RPMI8226 (cell line): ENCODE measurements at places on chromosomes 7 and 10.

DNA sequence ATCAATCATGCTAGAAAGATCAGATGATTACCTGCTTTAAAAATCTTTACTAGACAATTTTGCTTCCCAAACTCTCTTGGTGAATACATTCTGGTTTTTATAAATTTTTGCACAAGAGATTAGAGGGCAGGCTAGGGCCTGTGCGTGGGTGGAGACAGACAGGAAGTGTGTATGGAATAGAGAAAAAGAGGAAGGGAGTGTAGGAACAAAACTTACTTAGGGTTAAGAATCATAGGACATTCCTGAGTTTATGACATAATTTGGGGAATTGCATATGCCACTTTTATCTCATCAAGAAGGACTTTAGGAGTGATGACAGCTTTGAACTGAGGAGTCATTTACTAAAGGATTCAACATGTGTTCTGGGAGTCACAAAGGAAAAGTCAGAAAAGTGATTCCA is 31.3 kb downstream of the LAMB1 start:
- DNase-seq: no peak

GRCh38 chr10:34713875-34714274 is 101.2 kb downstream of the PARD3 start:
- DNase-seq: no peak

GRCh38 chr10:71272056-71272771 is 46.8 kb upstream of the SLC29A3 start:
- no peak for DNase-seq

DNA sequence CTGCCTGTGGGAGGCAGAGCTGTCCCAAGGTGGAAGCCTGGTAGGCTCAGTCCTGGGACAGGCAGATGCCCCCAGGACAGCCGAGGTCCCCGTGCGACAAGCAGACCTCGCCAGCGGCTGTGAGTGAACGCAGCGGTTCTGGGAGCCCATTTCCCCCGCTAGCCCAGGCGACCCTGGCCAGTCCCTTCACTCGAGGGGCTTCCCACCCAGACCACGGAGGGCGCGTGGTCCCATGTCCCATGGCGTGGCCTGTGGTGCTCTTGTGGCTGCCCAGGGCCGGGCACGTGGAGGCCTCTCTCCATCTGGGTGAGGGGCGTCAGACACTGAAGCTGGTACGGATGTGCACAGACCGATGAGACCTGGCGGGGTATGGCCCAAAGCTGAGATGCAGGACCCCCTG is 67.9 kb downstream of the ELFN1 start:
- DNase-seq: no peak

GRCh38 chr7:2405601-2406345 is 2.4 kb downstream of the CHST12 start:
- DNase-seq: peak; percentile 85

DNA sequence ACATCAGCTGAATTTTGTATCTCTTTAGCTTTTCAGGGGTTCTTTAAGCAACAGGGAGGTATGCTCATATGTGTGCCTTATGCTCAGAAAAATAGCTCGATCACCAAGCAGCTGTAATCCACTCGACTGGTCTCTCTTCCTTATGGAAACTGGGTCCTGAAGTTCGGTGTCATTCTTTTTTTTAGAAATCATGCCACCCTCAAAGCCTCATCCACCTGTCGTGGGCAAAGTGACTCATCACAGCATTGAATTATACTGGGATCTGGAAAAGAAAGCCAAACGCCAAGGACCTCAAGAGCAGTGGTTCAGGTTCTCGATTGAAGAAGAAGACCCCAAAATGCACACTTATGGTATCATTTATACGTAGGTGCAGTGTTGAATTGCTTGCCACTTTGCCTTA is 83.6 kb downstream of the FANK1 start:
- no peak for DNase-seq

GRCh38 chr7:70263471-70264255 is 665.4 kb downstream of the AUTS2 start:
- no peak for DNase-seq

GRCh38 chr7:107179326-107180164 is 10.7 kb downstream of the HBP1 start:
- DNase-seq: no peak

DNA sequence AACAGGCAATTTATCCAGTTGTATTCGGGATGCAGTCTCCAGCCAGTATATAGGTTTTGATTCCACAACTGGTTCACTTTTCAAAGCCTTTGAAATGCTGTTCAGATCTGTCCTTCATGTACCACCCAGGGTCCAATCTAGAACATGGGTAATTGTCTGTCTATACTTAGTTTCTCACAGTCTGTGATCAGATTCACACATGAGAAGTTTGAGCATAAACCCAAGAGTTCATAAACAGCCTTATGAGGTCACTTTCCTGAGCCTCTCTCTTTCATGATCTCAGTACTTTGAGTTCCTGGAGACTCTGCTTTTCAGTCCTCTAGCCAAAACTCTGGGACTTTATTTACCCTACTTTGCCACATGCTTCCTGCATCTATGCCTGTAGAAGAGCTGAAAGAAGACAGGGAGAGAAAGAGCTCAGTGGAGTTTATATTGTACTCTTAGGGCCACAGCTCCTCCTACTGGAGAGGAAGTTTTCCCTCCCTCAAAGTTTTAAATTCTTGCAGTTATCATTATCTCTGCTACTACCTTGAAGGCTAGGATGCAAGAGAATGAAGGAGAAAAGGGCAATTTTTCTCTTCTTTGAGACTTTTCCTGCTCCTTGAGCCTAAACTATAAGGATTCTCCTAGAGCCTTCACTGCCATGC is 172.0 kb downstream of the ZEB1 start:
- peak; percentile 4 for DNase-seq

DNA sequence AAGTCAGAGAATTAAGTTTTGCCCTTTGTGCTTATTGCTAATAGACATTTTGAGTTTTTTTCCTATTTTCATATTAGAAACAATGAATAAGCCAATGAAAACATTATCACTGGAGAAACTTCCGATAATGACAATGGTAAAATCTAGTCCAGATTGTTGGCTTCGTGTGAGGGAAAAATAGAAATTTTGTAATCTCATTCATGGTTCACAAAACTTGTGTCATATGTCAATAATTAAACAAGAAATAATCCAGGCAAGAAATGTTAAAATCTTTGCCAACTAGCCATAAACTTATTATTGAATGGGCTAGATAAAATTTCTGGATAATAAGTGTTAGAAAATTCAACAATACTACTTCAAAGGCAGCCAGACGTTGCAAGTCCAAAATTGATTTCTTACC is 36.6 kb downstream of the RNLS start:
- DNase-seq: no peak

DNA sequence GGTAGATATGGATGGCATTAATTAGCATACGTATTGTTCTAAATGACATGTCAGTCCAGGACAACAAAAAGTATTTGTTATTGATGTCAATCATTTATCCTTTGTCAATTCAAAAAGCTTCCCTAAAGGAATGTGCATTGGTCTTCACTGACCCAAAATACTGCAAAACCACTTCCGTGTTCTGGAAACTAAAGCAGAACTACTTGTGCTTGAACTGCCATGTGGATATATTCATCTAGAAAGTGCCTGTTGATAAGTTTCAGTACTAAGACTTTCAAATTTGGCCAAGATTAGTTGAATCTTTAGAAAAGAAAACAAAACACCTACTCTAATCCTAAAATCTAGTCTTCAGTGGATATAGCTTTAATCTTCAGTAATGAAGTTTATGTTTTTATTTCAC is 242.1 kb upstream of the PPP1R3A start:
- DNase-seq: no peak

DNA sequence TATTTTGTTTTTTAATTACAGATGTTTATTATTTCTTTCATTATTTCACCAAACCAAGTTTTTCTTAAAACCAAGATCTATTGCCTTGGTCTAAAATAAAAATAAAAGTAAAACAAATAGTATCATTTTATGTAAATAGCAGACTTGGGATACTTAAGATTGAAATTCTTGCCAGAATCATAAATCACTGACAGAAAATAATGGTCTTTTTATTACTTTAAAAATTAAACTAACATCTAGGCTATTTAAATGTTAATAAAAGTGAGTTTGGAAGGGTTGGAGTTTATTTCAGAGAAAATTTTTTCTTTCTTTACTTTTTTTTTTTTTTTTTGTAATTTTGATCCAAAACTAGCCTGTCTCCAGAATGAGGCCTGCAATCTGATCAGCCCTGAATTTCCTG is 568.0 kb upstream of the IGFBP3 start:
- no peak for DNase-seq

DNA sequence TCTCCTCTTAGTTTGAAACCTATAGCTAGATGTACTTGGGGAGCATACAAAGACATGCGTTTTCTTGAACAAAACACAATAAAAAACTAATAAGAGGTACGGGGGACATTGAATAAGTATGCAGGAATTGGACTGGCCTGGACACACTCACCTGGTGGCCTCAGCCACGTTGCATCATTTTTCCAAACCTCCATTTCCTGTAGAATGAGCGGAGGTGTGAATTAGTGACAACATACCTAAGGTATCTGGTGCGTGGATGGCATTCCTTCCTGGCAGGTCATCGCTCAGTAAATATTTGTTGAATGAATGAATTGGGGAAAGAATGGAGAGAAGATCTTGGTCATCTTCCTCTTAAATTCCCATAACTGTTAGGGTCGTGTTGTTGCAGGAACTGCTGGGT is 103.2 kb upstream of the CTBP2 start:
- DNase-seq: no peak

- no peak for DNase-seq
These were observed 52.4 kb downstream of the CCNY start for GRCh38 chr10:35388682-35389081.

DNA sequence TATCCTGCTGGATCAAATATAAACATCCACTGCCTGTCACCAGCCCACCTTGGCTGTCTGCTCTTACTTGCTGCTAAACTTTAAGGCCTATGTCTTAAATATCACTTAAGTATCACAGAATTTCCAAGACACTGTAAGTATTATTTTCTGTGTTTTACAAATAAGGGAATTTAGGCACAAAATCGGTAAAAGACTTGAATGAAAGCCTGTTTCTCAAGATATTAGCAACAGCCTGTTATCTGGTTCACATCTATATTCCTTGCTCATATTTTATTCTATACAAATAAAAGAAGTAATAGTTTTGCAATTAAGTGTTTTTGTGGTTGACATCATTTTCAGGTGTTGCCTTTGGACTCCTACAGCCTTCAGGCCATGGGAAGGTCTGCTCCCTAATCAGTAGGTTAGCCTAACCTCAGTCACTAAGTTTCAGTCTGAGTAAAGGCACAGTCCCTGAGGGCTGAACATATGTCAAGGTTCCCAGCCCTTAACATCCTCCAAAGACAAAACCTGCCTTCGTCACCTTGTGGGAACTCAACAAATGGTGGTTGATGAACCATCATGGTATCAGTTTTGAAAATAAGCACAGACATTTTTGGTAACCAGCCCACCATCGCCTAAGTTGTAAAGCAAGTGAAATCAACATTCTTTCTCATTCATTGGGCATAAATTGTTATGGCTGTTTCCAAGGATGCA is 127.1 kb downstream of the CREB5 start:
- DNase-seq: no peak
